CD4-positive, alpha-beta T cell (primary cell): ENCODE measurements at places on chromosomes 6 and 20.

DNA sequence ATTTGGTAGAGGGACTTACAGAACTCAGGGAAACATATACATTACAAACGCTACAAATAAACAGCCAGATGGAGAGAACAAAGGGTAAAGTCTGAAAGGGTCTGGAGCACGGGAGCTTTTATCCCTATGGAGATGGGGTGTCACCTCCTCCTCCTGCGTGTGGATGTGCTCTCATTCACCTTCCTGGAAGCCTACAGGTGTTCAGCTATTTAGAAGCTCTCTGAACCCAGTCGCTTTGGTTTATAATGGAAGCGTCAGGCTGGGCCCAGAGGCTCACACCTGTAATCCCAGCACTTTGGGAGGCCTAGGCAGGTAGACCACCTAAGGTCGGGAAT lies 17.7 kb upstream of the ITCH start:
- no peak for DNase-seq

DNA sequence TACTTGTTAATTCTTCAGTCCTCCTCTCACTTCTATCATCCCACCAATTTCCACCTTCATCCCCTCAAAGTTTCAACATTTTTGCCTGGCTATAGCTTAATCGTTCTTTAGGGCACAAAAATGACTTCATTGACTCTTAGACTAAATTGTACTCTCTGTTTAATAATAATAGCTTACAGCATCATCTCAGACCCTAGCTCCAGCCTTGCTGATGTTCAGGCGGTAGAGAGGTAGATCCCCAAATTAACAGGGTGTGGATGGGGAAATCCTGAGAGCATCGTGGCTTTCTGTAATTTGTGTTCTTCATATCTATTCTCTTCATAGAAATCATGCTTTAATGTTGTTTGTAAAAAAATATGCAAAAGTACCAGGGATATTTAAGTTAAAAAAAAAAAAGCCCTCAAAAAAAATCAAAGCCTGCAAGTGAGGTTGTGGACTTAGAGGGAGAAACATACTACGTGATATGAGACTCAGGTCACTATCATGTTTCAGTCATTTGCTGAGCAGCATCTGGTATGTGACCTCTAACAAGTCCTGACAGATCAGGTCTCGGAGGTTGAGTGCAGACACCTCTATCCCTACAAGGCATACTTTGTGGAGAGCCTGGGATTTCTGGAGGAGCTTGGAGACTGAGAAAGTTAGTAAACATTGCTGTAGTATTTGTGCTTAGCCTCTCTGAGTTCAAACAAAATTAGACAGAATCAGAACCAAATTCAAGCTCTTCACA lies 1063.3 kb upstream of the CITED2 start:
- no peak for DNase-seq

DNA sequence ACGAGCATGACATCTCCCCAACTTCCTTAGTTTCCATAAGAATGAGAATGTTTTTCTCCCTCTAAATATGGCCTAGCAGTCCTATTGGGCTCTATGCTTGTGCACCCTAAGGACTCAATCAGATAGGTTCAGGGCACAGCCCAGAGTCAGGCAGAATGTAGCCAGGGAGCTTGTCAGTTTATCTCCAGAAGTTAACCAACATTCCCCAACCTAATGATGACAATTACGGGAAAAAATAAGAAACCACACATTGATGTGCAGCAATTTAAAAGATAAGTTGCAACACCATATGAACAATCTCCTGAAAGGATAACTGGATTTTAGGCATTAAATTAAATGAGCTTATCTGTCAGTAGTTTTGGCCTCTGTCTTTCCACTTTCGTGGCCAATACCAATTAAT lies 71.1 kb downstream of the HDDC2 start:
- DNase-seq, result no peak

GRCh38 chr6:5645328-5646290 lies 361.1 kb downstream of the NRN1 start:
- no peak for DNase-seq

GRCh38 chr6:5998236-5998635 lies 8.5 kb downstream of the NRN1 start:
- DNase-seq, result no peak

DNA sequence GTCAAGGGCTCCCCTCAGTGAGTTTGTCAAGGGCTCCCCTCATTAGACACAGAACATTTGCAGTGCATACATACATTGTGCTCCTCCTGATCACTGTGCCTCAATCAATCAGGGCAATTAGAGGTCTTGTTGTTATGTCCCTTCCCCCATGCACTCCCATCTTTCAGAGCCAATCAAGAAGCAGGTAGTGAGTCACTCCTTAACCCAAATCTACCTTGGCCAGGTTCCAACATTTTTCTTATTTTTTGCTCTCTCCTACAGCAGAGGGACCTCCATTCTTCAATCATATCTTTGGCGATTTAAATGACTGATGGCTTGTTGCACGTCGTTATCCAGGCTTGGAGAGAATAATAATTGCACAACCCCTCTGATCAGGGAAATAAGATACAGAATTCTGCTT lies 409.9 kb upstream of the SPTLC3 start:
- DNase-seq, result no peak

DNA sequence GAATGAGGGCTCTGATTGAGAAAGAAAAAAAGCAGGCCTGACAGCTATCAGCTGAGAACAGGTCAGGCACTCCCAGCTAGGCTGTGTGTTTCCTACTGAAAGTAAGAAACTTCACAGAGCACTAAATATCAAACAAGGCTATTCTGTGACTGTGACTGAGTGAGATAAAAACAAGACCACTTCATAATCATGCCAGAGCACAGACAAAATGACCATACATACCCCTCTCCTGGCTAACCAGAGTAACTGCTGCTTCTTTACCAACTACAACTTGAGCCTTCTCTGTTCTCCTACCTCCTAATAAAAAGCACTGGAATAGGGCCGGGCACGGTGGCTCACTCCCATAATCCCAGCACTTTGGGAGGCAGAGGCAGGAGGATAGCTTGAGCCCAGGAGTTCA lies 6.8 kb upstream of the BTN1A1 start:
- no peak for DNase-seq

GRCh38 chr20:43840382-43841070 lies 74.1 kb upstream of the TOX2 start:
- DNase-seq, result peak; percentile 12

DNA sequence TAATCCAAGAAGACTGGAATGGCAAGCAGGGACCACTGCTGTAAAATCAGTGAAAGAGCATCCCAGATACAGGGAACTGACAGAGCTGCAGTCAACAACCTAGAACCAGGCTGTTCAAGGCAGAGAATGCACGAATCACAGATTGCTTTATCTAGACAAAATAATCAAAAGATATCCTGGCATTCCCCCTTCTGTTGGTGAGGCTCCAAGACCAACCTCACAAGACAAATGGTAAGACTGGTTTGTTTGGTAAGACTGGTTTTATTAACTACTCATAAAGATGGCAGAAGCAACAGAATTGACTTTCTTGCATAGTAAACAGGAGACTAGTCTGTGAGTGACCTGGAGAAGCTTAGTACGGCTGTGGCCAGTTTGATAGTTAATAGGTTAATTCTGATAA lies 88.8 kb upstream of the AHI1 start:
- no peak for DNase-seq

DNA sequence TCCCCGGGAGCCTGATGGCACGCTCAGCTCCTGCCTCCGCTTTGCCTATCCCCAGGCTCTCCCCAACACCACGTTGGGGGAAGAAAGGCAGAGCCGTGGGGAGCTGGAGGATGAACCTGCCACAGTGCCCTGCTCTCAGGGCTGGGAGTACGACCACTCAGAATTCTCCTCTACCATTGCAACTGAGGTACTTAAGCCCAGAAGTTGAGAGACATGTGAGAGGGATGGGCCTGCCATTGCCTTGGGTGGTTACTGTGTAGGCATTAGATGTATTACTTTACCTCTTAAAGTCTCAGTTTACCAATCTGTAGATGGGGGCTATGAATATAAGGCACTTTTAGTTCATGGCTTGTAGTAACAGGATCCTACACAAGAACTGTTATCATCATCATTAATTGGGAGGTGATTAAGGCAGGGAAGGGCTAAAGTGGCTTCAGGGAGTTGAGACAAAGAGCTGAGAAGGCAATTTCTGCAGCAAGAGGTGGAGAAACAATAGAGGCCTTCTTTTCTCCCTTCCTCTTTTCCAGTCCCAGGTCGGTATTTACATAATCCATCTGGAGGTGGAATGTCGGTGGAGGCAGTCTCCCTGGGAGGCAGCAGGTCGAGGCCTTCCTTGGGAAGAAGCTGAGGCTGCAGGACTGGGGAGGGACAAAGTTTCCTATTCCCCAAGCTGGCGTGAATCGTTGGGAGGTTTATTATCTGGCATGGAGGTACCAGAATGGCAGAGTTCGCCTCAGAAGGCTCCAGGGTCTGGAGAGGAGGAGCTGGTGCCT lies 691 bp downstream of the SLC22A7 start:
- DNase-seq, result no peak

GRCh38 chr20:54028276-54029011 lies 42.0 kb downstream of the BCAS1 start:
- DNase-seq, result no peak

GRCh38 chr20:61360296-61360695 lies 108.2 kb downstream of the CDH4 start:
- no peak for DNase-seq

DNA sequence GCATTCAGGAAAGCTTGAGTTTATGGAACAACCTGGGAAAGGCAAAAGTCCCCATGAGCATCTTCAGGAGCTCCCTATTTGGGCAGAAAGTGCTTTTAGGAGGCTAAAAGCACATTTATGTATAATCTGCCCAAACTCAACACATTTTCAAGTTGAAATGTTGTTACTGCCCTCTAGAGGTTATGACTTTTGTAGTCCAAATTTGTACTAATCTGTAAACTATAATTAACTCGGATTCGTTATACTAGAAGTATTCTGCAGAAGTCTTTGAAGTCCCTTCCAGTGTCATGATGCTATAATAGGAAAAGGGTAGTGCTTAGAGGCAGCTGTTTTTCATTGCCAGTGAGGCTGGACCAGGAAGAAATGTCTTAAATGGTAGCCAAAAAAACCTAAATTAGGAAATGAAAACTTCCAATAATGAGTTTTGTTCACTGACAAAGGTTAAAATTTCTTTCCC lies 44.8 kb upstream of the EMILIN3 start:
- no peak for DNase-seq

DNA sequence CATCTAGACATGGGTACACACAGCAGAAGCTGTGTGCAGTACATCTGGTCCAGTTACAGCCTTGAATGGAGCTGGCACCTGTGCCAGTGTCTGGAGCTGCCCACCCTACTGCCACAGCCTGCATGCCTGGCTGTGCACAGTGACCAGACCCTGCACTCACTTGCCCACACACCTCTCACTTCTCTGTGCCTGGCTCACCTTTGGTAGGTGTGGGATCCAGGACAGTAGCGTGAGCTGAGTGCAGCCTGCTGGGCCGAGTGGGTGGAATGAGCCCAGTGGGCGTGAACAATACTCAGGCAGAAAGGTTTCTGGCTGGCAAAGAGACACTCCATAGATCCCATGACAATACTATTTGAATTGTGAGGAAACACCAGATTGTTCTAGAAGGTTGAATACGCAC lies 839.5 kb upstream of the FLRT3 start:
- no peak for DNase-seq

GRCh38 chr6:68915586-68915985 lies 280.5 kb downstream of the ADGRB3 start:
- no peak for DNase-seq
